Stimulated activated CD4-positive, alpha-beta T cell treated with anti-CD3 and anti-CD28 coated beads, Interleukin-4, amount 100 ng/mL, for 1 hour (primary cell): ENCODE measurements at places on chromosomes 6 and 20.
A peak's percentile ranks its signal among the peaks of the same experiment; 100 is the strongest.

DNA sequence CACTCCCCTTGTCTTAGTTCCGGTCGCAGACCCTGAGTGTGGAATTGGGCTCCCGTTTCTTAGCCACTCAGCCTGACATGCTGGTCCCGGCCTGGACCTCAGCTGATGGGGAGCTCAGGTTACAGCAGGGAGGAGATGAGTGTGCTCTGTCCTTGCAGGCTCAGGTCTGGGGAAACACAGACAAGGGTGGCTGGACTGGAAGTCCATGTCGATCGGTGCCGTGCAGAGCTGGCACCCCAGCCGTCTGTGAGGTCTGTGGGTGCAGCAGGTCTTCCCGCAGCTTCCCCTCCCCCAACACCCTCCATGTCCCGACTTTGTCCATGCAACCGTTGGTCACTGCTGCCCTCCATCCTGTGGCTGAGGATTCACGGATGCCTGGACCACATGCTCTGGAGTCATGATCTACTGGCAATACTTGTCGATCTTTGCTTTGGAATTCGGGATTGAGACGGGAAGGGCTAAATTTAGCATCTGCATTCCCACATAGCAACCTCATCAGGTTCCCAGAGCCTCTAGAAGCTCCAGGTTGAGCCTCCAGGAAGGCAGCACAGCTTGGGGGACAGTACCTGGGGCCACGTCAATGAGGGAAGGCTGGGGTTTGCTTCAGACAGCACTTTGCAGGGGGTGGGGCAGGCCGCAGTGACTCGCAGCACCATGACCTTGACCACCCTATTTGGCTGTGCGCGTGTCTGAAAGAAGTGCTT is 118.8 kb downstream of the PSMB1 start:
- DNase-seq = no peak

DNA sequence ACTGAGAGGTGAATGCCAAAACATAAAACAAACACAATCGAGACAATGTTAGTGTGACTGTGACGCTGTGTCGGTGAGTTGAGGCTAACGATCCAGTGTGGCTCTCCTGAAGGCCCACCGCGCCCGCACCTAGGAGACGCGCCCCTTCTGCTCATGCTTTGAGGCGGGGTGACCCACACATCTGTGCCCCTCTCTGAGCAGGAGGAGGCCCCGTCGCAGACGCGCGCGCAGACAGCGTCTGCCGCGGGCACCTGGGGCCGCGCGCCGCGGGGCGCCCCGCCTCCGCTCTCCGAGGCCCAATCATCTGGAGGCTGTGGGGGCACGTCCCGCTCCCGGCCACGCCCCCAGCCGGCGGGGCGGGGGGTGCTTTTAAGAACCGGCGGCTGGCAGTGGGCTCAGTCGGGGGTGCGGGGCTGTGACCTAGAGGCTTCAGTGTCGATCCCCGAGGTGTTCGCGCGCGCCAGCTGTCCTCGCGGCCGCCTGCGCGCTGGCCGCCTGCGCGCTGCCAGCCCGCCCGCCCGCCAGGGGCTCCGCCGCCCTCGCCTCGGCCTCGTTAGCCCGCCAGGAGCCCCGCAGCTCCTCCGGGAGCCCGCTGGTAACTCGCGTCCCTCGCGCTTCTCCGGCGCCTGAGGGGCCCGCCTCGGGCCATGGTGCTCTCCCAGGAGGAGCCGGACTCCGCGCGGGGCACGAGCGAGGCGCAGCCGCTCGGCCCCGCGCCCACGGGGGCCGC is at the start of gene SLC16A10:
Gene SLC16A10 (plus strand): TSS at position 398 of the 730 bp plus-strand sequence. CDS start 250 bp downstream, at position 648.
- DNase-seq = peak; percentile 83

DNA sequence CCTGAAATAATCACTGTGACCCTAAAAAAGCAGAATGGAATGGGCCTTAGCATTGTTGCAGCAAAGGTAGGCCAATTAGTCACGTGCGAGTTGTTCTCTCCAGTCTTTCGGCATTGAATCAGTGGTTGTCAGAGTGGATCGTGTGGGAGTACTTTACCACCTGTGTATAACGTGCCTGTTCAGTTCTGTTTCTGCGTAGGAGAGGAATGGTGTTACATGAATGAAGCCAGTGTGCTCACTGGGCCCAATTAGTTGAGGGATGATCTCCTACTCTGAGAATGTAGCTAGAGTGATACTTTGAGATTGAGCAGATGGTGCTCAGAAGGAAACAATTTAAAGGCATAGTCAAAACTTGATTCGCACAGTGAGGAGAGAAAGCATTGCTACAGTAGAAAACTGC is 72.4 kb upstream of the KIF25 start:
- DNase-seq = no peak

DNA sequence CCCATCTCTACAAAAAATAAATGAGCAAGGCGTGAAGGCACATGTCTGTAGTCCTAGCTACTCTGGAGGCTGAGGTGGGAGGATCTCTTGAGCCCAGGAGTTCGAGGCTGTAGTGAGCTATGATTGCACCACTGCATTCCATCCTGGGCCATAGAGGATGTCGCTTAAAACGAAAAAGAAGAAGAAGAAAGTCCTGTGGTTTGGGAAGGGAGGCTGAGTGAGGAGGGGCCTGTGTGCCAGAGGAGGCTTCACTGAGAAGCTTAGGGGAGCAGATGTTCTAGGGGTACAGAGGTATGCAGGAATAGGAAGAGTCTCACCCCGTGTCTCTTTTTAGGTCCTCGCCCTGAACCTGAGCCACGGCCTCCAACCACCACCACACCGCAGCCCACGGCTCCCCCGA is 4.2 kb downstream of the MMP9 start:
- no peak for DNase-seq

DNA sequence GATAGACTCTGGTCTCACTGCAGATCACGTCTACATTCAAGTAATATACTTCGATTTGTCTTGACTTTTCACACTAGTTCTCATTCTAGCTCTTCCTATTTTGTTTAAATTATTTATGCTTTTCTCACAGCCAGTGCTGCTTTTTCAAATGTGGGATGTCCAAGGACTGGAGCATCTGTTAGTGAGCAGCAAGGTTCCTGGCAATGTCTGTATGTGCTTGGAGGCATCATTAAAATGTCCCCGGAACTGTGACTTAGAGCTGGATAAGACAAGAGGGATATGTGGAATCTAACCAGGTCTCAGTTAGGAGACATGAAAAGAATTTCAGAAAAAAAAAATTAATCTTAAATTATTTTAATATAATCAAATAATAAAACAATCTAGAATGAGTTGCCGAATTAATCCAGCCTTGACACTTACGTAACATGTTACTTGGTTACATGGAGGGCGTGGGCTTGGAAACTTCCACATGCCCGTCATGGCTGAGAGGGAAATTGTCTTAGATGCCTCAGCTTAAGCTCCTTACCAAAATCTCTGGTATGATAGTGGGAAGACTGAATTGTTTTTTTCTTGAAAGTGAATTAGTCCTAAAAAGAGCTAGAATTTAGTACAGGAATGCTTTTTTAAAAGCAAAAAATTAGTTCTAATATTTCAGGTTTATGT is 21.4 kb upstream of the CARMIL1 start:
- DNase-seq = no peak

GRCh38 chr6:143325379-143326140 is 124.9 kb downstream of the ADAT2 start:
- no peak for DNase-seq

DNA sequence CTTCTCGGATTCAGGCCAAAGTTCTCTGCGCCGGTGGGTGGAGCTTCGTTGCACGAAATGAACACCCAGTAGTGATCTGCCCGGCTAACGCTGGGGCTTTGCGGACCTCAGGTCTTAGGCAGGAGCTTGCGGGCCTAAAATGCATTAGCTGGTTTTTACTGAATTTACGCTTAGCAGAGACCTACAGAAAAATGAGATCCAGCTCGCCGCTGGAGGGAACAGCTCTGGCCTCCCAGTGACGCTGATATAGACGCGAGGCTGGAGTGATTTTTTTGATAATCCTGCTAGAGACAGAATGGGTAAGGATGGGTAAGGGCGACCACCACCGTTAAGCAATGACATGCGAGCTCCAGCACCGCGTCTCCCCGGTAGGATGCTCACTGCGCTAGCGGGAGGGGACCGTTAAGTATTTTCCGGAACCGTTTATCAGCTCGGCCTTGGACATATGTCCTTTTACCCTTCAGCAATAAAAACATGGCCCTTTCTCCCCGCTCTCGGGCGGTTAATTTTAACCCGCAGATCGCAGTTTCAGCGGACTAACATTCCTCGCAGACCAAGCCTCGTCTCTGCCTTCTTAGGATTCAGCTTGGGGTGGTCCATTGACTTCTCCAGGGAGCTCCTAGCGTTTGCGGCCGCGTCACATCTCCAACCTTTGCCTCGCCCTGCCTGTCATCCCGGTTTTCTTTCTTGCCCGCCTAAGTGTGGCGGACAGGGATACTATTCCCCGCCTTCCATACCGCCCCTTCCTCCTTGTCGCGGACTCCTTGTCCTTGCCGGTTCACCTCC is 109.3 kb downstream of the GPX5 start:
- DNase-seq = no peak

GRCh38 chr6:16402581-16402900 is 164.2 kb downstream of the GMPR start:
- no peak for DNase-seq
